ENCODE measurements at places on chromosomes 12 and 14. TPM values are rescaled to one million over a fixed set of nuclear protein-coding genes. Genes with fewer than 3 reads are reported as not detected.

DNA sequence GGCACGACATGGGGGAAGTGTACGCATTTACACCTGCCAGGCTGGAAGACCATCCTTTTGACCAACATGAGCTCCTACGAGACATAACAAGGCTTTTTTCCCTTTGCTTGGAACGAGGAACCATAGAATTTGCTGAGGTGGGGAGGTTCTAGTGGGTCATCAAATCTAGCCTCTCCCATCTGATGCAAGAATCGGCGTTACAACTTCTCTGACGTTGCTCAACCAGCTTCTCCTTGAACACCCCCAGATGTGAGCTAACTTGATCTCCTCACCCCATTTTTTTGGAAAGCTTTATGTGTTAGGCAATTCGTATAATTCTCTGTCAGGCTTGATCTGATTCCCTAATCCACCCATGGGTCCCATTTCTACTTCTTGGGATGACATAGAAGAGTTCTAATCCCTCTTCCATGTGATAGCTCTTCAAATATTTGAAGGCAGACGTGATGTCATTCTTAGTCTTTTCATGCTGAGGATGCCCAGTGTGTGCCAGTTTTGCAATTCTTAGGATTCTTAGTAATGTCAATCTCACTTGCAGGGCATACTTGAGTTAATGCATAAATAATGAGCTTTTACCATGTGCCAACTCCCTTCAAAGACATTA, 163.6 kb upstream of the PARP11 start:
- DNase-seq, result no peak

- no peak for DNase-seq
Observed at GRCh38 chr12:106452309-106452708, 94.8 kb downstream of the POLR3B start.

The MYO1A gene
- 0.16 TPM for total RNA-seq

GRCh38 chr14:37023875-37024565, 148.4 kb downstream of the SLC25A21 start:
- DNase-seq, result no peak

GRCh38 chr12:88122666-88123065, 19.2 kb downstream of the CEP290 start:
- DNase-seq, result no peak

DNA sequence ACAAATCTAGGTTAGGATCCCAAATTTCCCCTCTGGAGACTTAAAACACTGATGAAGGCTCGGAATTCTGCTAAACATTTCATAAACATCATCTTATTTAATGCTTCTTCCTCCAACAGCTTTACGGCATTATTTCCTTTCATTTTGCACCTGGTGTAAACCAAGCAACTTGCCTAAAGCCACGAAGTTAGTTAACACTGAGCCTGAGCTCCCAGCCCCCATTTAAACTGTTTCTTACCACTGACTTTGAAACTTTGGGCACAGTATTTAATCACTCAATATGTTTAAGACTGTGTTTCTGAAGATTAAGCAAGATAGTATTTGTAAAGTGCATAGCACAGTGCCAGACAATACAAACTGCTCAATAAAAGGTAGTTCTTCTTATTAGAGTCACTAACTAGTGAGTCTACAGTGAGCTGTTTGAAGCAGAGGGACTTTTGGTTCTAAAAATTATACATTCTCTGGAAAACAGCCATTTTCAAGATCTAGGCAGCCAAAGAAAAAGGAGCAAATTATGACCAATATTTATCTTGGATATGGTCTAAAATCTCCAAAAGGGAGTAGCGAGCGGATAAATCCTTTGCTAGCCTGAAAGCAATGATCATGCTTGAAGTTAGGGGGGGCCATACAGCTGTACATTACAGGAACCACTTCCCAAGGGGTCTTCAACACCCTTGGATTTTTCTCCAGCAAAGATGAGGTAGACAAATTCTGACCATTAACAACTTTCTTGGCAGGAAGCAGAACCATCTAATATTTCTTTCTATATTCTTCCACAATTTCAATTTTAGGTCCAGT, 4.0 kb downstream of the EGLN3 start:
- DNase-seq, result no peak
